ENCODE measurements at places on chromosomes 12 and 14. TPM values are rescaled to one million over a fixed set of nuclear protein-coding genes. Genes with fewer than 3 reads are reported as not detected.

AGAP2 gene
- 0.20 TPM for total RNA-seq

DYNLL1 gene
- total RNA-seq = 261 TPM

AP5M1 gene
- total RNA-seq = 28.0 TPM

PROX2 gene
- not detected for total RNA-seq

TNS2 gene
- 61.1 TPM for total RNA-seq

TMED8 gene
- 14.8 TPM for total RNA-seq

AQP2 gene
- not detected for total RNA-seq

TEX52 gene
- not detected for total RNA-seq

KLRK1 gene
- total RNA-seq = not detected

DHH gene
- total RNA-seq = 0.07 TPM

COQ5 gene
- total RNA-seq = 25.3 TPM

IFT81 gene
- 13.7 TPM for total RNA-seq

NR1H4 gene
- total RNA-seq = not detected
